B cell (primary cell): ENCODE measurements at places on chromosomes 16 and 17. TPM values are rescaled to one million over a fixed set of nuclear protein-coding genes. Genes with fewer than 3 reads are reported as not detected.

The OTOP2 gene
- polyA plus RNA-seq = not detected in 2 replicates

The CPSF4L gene
- not detected in 2 replicates for polyA plus RNA-seq

The CD300H gene
- 0.58 and 0.98 TPM in 2 replicates for polyA plus RNA-seq

The USP10 gene
- polyA plus RNA-seq = 48.9 and 51.0 TPM in 2 replicates

The YBX2 gene
- polyA plus RNA-seq = 0.15 TPM in 1 of 2 replicates, not detected in the other

The HOXB3 gene
- polyA plus RNA-seq = 1.4 and 3.0 TPM in 2 replicates

The SGSM2 gene
- 181 and 229 TPM in 2 replicates for polyA plus RNA-seq

The TBC1D28 gene
- polyA plus RNA-seq = 1.1 TPM in 1 of 2 replicates, not detected in the other

The KRT28 gene
- not detected in 2 replicates for polyA plus RNA-seq

The TEKT5 gene
- 0.25 and 0.57 TPM in 2 replicates for polyA plus RNA-seq

The FBXW10 gene
- not detected in 2 replicates for polyA plus RNA-seq

The NAGS gene
- polyA plus RNA-seq = 0.42 and 0.66 TPM in 2 replicates

The HSPB9 gene
- 0.09 and 0.10 TPM in 2 replicates for polyA plus RNA-seq

The CACNA1H gene
- polyA plus RNA-seq = 0.10 and 0.13 TPM in 2 replicates

The CPHXL2 gene
- not detected in 2 replicates for polyA plus RNA-seq

The KRTAP4-4 gene
- not detected in 2 replicates for polyA plus RNA-seq

The PRSS33 gene
- not detected in 2 replicates for polyA plus RNA-seq

The TSPAN10 gene
- 0.34 and 0.45 TPM in 2 replicates for polyA plus RNA-seq

The TEX19 gene
- polyA plus RNA-seq = not detected in 2 replicates

The OR3A2 gene
- 0.37 TPM in 1 of 2 replicates, not detected in the other for polyA plus RNA-seq

The PRKAR1A gene
- polyA plus RNA-seq = 63.1 and 105 TPM in 2 replicates

The MT1G gene
- polyA plus RNA-seq = not detected in 2 replicates

The LYZL6 gene
- not detected in 2 replicates for polyA plus RNA-seq

The GPATCH8 gene
- polyA plus RNA-seq = 26.3 and 28.3 TPM in 2 replicates

The SERPINF2 gene
- polyA plus RNA-seq = 0.61 and 0.97 TPM in 2 replicates

The ZPBP2 gene
- 1.5 and 1.6 TPM in 2 replicates for polyA plus RNA-seq

The NOXO1 gene
- 0.30 and 1.0 TPM in 2 replicates for polyA plus RNA-seq

The WNT9B gene
- not detected in 2 replicates for polyA plus RNA-seq

The CMTM2 gene
- not detected in 2 replicates for polyA plus RNA-seq

The ANKFN1 gene
- polyA plus RNA-seq = not detected in 2 replicates

The HID1 gene
- 4.0 and 6.3 TPM in 2 replicates for polyA plus RNA-seq

The ZNF624 gene
- polyA plus RNA-seq = 1.5 and 2.2 TPM in 2 replicates

The PRAC1 gene
- polyA plus RNA-seq = not detected in 2 replicates

The PARD6A gene
- polyA plus RNA-seq = 7.9 and 15.9 TPM in 2 replicates

The RPH3AL gene
- polyA plus RNA-seq = 3.3 and 10.8 TPM in 2 replicates

The FAM20A gene
- not detected in 2 replicates for polyA plus RNA-seq

The CLEC10A gene
- 0.15 and 0.99 TPM in 2 replicates for polyA plus RNA-seq

The MTHFSD gene
- polyA plus RNA-seq = 18.5 and 21.5 TPM in 2 replicates

The RND2 gene
- 0.06 and 0.24 TPM in 2 replicates for polyA plus RNA-seq

The DNAAF1 gene
- polyA plus RNA-seq = 0.13 and 0.24 TPM in 2 replicates

The TPSD1 gene
- not detected in 2 replicates for polyA plus RNA-seq

The CACNG1 gene
- polyA plus RNA-seq = not detected in 2 replicates

The ZFHX3 gene
- polyA plus RNA-seq = 0.49 and 0.54 TPM in 2 replicates

The ENPP7 gene
- 0.07 and 0.40 TPM in 2 replicates for polyA plus RNA-seq

The KRTAP1-1 gene
- polyA plus RNA-seq = not detected in 2 replicates

The PRCD gene
- 10.5 and 18.0 TPM in 2 replicates for polyA plus RNA-seq

The STX1B gene
- 1.8 and 2.1 TPM in 2 replicates for polyA plus RNA-seq

The SAMD14 gene
- polyA plus RNA-seq = 0.06 and 0.13 TPM in 2 replicates

The MT4 gene
- not detected in 2 replicates for polyA plus RNA-seq

The RBFOX1 gene
- polyA plus RNA-seq = not detected in 2 replicates

The MYH13 gene
- polyA plus RNA-seq = not detected in 2 replicates

The ITGAX gene
- 39.2 and 78.8 TPM in 2 replicates for polyA plus RNA-seq

The HSDL1 gene
- 12.4 and 16.4 TPM in 2 replicates for polyA plus RNA-seq

The FGF11 gene
- 2.7 and 3.3 TPM in 2 replicates for polyA plus RNA-seq

The LSM12 gene
- polyA plus RNA-seq = 16.0 and 16.8 TPM in 2 replicates
